MV-4-11 (cell line): ENCODE measurements at places on chromosomes 2 and 18.

DNA sequence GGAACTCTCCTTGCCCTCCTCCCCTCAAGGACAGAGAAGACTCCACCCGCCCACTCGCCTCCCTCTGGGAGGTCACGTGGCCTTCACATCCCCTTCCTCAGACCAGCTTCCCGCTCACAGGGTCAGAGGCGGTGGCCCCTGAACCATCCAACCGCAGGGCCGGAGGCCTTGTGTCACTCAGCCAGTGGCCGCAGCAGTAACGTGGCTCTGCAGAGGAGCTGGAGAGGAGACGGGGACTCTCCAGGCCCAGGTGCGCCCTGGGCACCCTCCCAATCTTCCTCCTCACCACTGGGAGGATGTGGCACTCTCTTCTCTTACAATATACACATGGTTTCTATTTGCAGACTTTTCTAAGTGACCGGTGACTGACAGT, 161.7 kb downstream of the TWIST2 start:
- no peak for DNase-seq

GRCh38 chr2:191341436-191341835, 96.2 kb downstream of the MYO1B start:
- DNase-seq = no peak

- DNase-seq = no peak
Measured at GRCh38 chr2:72289283-72289682, 141.6 kb upstream of the CYP26B1 start.

GRCh38 chr18:74508821-74509225, 12.7 kb downstream of the CNDP2 start:
- no peak for DNase-seq

- DNase-seq = no peak
Measured at GRCh38 chr2:161901460-161901859, 172.6 kb downstream of the DPP4 start.

- DNase-seq = peak; percentile 35
Measured at GRCh38 chr2:162888652-162889051, 50.1 kb upstream of the KCNH7 start.
